ENCODE measurements at places on chromosomes 6 and 20. TPM values are rescaled to one million over a fixed set of nuclear protein-coding genes. Genes with fewer than 3 reads are reported as not detected.
A peak's percentile ranks its signal among the peaks of the same experiment; 100 is the strongest.

DNA sequence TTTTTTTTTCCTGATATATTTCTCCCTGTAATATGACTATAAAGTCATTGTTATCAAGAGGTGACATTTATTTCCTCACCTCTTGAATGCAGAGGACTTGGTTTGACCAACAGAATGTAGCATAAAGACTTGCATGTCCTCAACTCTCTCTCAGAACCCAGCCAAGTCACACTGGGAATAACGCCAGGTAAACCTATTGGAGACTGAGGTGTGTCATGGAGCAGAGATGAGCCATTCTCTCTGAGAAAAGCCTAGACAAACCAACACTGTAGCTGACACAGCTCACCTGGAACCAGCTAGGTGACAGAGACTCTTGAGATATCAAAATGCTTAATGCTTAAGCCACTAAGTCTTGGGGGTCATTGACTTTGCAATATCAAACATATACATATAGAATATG lies 533.6 kb downstream of the HAO1 start:
- peak; percentile 26 for DNase-seq

The SLC22A16 gene
- total RNA-seq, result not detected

The TRIM39 gene
- total RNA-seq, result 18.6 TPM

- DNase-seq, result no peak
These were observed 566.2 kb upstream of the NRSN1 start for GRCh38 chr6:23559587-23560343.

The ULBP3 gene
- 6.3 TPM for total RNA-seq

The MAS1 gene
- not detected for total RNA-seq

The BHLHE23 gene
- not detected for total RNA-seq

DNA sequence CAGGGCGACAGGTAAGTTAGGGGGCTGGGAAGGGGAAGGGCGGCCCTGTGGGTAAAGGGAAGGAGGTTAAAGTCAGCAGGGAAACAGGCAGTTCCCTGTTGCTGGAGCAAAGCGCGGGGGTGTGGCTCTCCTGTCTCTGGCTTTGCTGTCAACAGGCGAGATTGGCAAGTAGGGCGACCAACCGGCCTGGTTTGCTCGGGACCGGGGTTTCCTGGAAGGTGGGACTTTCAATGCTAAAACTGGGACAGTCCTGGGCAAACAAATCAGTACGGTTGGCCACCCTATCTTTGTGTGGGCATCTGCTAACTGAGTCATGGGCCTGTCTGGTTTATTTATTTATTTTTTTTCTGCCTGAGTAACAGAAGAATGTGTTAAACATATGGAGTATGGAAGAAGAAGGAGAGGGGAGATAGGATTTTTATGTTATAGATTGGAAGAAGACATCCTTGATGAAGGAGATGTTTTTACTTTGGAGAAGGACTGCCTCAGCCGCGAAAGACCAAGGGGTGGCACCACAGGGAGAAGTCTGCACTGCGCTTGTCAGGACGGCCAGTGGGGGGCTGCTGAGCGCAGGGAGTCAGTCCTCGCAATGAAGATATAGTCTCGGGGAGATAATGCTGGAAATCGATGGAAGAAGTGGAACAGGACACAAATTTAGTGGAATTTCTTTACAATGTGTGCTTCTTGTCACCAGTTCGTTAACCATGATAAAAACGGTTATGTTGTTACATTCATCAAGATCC lies 43.4 kb upstream of the ESR1 start:
- DNase-seq, result peak; percentile 96

DNA sequence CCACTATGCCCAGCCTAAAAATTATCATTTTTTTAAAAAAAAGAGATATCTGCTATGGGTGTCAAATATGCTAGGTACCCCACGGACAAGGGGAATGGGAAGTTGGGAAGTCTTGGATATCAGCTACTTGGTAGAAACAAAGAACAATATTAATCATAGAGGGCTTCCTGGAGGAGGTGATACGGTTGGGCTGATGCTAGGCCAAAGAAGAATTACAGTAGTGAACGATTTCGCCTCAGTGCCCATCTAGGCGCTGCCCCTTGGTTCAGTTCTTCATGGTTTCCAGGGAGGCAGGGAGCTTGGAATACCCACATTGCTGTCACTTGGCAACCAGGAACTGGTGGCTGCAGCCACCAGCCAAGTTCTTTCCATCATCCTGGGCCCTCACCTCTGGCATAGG lies 5.5 kb upstream of the PSMF1 start:
- DNase-seq, result no peak

DNA sequence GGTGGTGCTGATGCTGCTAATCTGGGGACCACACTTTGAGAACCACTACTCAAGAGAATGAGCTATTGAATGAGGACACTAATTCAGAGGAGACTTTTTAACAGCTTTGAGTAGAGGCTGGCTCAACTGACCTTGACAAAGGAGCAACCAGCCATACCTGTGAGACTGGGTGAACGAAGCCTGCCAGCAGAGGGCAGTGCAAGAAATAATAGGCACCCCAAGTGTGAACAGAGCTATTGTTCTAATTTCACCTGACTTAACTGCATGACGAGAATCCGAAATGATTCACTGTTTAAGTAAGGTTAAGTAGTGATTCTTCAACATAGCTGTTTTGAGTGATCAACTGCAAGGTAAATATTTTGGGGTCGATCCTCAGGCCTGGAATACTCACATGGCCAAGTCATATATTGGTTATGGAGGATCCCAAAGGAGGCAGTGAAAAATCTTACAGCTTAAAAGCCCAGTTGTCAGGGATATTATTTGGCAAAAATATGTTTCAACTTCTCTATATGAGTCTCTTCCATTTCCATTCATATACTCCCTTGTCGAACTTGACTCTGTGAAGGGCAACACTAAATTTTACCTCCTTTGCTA lies 550.5 kb upstream of the MARCKS start:
- DNase-seq, result peak; percentile 81

GRCh38 chr20:62201173-62202082 lies 18.6 kb downstream of the MTG2 start:
- no peak for DNase-seq

The PDE10A gene
- total RNA-seq, result 1.8 TPM

GRCh38 chr6:143248359-143248758 lies 187.7 kb downstream of the AIG1 start:
- no peak for DNase-seq

The MEI4 gene
- total RNA-seq, result not detected

- DNase-seq, result peak; percentile 17
These were observed 384.2 kb downstream of the PRKN start for GRCh38 chr6:162343198-162343935.

DNA sequence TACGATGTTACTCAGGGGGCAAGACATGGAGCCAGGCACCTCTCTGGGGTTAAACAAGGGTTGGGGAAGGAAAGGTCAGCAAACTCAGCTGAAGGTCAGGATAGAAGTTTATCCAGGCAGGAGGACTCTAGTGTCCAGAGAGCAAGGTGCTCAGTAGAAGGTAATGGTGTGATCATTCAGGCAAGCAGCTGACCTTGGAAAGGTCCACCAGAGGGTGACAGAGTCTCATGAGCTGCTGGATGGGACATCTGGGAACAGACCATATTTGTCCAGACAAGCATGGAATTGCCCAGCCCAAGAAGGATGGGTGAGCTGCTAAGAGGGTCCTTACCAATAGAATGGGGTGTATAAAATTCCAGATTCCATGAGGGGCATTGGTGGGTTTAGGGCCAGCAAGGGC lies 89.5 kb downstream of the MAP3K7 start:
- DNase-seq, result no peak

DNA sequence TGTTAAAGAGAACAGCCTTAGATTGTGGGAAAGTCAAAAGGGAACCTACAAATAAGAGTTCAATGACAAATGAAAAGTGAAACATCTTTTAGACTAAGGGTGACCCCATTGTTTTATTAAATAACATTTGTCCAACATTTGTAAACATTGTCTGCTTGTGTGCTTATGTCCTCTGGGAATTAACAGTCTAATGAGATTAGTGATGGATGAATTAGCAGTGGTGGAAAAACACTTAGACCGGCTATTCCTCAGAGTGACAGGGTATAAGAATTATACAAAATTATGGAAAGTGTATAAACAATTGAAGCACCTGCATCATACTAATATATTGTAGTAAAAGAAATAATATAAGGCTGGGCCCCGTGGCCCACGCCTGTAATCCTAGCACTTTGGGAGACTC lies 29.3 kb upstream of the HFE start:
- DNase-seq, result no peak

DNA sequence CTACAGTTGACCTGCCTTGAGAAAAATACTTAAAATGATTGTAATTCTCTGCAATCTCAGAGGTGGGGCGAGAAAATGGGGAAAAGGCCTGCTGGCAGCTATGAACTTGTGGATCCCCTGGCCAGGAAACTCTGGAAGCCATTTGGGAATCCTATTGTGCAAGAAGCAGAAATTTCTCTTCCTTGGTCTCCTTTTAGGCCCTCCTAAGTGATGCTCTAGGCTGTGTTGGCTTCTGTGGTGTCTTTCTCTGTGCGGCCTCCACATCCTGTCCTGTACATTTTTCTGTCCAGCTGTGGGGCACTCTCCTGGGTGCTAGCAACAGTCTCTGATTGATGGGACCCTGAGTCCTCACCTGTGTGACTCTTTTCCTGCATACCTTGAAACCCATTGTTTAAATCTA lies 290.9 kb downstream of the FARS2 start:
- no peak for DNase-seq

GRCh38 chr6:12245763-12246718 lies 44.1 kb upstream of the EDN1 start:
- DNase-seq, result no peak

The PI3 gene
- 2.8 TPM for total RNA-seq

GRCh38 chr6:86152546-86152945 lies 509.9 kb upstream of the SYNCRIP start:
- no peak for DNase-seq

DNA sequence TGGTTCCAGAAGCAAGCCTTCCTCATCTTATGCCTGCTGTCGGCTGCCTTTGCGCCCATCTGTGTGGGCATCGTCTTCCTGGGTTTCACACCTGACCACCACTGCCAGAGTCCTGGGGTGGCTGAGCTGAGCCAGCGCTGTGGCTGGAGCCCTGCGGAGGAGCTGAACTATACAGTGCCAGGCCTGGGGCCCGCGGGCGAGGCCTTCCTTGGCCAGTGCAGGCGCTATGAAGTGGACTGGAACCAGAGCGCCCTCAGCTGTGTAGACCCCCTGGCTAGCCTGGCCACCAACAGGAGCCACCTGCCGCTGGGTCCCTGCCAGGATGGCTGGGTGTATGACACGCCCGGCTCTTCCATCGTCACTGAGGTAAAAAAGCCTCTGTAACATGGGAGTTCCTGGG lies 366 bp downstream of the SLC22A1 start:
- DNase-seq, result no peak

DNA sequence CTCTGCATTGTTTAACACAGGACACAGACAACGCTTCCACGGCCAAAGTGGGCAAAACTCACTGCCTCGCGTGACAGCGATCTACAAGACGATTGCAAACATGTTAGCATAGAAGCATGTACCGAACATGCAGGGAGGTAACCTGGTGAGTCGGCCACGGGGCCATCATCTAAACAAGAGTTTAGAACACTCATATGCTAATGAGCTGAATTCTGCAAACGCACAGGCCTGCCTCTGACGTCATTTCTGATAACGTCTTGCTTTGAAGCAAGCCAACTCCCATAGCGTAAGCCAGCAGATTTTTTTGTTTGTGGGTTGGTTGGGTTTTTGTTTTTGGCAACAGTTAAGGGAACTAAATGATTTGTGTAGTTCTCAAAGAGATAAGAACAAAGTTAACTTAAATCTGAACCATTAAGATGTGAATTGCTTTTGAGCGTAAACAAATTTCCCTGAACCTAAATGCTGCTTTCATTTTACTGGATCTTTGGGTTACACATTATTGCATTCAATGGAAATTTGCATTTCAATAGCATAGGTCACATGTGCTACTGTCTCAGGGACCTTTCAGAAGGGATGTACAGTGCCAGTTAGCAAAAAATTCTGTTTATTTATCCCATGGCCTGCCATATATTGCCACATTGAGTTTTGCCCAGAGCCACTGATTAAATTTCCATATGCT lies 184.5 kb upstream of the PDE10A start:
- DNase-seq, result no peak

- no peak for DNase-seq
These were observed 429.7 kb downstream of the EPHA7 start for GRCh38 chr6:92989656-92990055.

- DNase-seq, result no peak
These were observed 123.5 kb upstream of the SAMD5 start for GRCh38 chr6:147384737-147385710.

- DNase-seq, result no peak
These were observed 8.2 kb downstream of the TRAF3IP2 start for GRCh38 chr6:111597291-111598086.

DNA sequence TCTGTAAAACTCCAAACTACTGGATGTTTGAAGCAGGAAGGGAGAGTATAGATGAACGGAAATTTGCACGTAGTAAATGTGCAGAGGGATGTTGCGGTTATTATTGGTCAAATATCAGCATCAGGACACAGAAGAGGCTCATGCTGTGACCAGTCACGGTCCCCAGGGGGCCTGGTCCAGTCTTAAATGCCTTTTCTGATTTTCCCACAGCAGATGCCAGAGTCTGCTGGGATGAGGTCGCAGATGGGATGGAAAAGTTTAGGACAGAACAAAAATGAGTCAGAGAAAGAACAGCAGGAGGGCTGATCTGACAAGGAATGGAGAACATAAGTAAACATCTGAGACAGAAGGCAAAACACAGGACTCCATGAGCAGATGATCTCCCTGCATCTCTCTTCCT lies 11.7 kb upstream of the SIRPG start:
- peak; percentile 7 for DNase-seq

- DNase-seq, result peak; percentile 30
These were observed 840.8 kb downstream of the TBC1D32 start for GRCh38 chr6:120493505-120493904.

- DNase-seq, result peak; percentile 40
These were observed 16.0 kb downstream of the HFE start for GRCh38 chr6:26103141-26103769.

DNA sequence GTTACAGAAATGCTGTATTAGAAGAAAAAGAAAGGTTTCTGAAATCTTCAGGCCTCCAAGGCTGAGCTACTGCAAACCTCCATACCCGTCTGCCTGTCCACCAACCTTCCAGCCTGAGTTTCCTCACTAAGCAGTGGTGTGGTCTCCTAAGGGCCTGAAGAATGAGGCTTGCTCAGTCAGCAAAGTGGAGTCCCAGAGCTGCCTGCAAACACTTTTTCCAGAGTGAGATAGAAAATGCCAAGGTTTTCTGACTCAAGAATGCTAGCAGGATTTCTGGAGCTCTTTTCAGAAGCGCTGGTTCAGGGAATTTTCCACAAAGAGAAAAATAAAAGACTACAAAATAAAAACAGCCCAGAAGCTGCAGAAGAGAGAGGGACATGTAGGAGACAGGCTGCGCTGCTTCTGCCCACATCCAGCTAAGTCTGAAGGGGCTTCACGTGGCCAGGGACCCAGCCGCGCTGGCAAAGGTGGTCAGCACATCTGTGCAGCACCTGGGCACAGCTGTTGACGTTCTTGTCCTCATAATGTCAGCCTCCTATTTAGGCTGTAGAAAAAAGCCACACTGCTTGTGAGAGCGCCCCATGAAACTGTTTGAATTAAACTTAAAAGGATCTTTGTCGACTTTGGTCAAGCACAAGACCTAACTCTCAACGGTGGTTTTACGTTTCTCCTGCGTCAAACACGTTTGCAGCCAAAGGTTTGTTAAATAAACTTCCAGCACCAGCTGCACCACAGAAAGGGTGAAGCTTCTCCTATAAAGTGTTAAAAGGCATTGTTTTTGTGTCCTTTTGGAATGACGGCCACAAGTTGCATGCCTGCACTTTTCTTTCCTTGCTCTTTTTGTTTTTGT lies 209.0 kb downstream of the THBS2 start:
- DNase-seq, result no peak

Data from MCF 10A (cell line).